Activated CD4-positive, alpha-beta T cell treated with anti-CD3 and anti-CD28 coated beads, Interleukin-2, amount 50 U/mL, for 4 hours (primary cell): ENCODE measurements at places on chromosomes 12 and 14.

DNA sequence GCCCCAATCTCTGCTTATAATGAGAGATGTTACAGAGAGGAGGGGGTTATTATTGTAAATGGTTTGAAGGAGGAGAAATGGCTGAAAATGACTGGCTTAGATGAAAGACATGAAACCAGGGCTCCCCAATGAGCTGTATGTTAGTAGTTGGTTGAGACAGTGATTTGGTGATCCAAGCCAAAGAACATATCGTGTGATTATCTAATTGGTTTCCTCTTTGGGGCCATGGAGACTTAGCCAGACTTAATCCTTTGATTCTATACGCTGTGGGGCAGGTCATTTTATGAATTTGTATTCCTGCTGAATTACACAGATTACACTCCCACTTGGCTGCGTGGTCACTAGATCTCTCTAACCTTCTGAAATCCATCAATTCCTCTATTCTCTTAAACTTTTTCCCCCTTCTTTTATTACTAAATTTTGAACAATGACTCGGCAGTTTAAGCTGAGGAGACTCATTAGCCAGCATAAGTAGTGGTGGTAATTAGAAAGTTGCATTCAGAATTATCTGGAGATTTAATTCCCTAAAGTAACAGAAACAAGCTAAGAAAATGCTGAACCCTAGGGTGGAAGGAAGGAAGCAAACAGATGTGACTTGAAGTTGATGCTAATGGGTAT lies 5.3 kb downstream of the TTC8 start:
- no peak for DNase-seq

- no peak for DNase-seq
Measured at GRCh38 chr14:89415159-89415558, 1.9 kb downstream of the FOXN3 start.

GRCh38 chr14:60974090-60974651 lies 6.7 kb downstream of the TRMT5 start:
- DNase-seq, result no peak

DNA sequence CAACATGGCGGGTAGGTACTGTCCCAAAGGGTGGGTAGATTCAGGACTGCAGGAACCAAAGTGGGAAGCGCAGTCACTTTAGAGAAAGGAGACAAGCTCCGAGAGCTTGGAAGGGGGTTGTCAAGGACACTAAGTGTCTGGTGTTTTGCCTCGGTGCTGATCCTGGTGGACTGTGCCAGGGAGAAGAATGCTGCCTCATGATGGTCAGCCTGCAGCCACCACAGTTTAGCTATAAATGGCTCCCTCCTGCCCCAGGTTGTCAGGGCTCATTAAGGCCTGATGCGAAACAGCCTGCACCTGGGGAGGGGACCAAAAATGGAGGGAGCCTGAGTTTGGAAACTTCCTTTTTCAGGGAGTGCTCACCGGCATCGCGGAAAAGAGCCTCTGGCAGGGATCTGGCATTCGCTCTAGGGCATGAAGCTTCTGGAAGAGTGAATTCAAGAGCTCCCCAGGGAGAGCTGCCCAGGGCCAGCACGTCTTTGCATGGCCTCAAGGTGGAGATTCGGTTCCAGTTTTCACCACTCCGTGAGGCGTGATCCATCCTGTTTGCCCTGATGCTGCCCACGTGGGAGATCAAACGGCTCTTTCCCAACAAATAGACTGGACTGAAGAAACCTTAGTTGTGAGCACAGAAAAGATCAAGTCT lies 164.0 kb downstream of the FOXN3 start:
- DNase-seq, result no peak

DNA sequence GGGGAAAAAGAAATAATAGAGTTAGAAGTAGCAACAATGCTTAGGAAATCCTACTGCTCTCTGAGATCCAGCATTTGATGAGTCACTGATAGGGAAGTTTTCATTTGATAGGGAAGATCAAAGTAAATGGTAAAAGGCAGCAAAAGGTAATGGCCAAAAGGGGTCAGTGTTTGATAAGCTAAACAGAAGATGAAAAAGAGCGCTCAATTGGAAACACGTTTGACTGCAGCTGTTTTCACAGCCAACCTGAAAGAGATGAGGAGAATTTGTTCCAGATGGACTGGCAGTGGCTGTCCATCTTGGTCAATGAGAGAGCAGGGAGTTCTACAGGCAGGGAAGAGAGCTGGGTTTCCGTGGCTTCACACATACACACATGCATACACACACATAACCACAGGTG lies 264.2 kb downstream of the TMEM132C start:
- DNase-seq, result no peak

GRCh38 chr12:98369581-98369980 lies 145.8 kb upstream of the TMPO start:
- DNase-seq, result no peak

GRCh38 chr12:89783359-89784060 lies 74.9 kb upstream of the ATP2B1 start:
- no peak for DNase-seq
